Immature natural killer cell (primary cell): ENCODE measurements at places on chromosomes 5 and 9.
A peak's percentile ranks its signal among the peaks of the same experiment; 100 is the strongest.

GRCh38 chr5:143304836-143305475 lies 98.5 kb downstream of the NR3C1 start:
- H3K36me3 ChIP-seq: peaks cover 21% of the 10 kb centered on the region
- H3K27me3 ChIP-seq: peaks cover 2% of the 10 kb centered on the region
- no peak for DNase-seq
- H3K27ac ChIP-seq: peak overlapping the region; percentile 24
- H3K4me3 ChIP-seq: no peak overlapping the region

GRCh38 chr5:65874241-65874640 lies 52.1 kb upstream of the ERBIN start:
- no peak overlapping the region for H3K4me3 ChIP-seq
- H3K27ac ChIP-seq: no peak overlapping the region
- H3K36me3 ChIP-seq: no peaks in the 10 kb centered on the region
- no peaks in the 10 kb centered on the region for H3K4me1 ChIP-seq

DNA sequence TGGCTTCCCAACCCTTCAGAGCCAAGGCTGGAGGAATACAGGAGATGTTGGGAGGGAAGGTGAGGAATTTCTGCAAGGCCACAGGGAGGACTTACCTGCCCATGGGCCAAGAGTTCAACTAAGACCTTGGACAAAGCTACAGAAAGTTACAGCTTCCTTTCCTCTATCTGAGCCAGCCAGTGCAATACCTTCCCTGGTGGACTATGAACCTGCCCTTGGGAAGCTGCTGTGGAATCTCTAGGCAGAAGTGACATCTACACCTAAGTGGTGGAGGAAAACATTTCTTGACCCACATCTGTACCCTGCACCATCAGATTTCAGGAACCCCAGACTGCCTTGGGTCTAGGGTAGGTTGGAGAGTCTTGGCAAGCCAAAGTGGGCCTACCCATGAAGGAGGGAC lies 6.7 kb upstream of the SKP1 start:
- no peaks in the 10 kb centered on the region for H3K36me3 ChIP-seq
- no peaks in the 10 kb centered on the region for H3K27me3 ChIP-seq
- DNase-seq: no peak
- no peaks in the 10 kb centered on the region for H3K4me1 ChIP-seq
- H3K4me3 ChIP-seq: no peak overlapping the region

GRCh38 chr9:93900971-93901861 lies 53.9 kb downstream of the BARX1 start:
- peaks cover 6% of the 10 kb centered on the region for H3K27me3 ChIP-seq
- no peak for DNase-seq
- no peaks in the 10 kb centered on the region for H3K36me3 ChIP-seq
- no peaks in the 10 kb centered on the region for H3K4me1 ChIP-seq
- H3K27ac ChIP-seq: no peak overlapping the region
- H3K4me3 ChIP-seq: no peak overlapping the region

- no peaks in the 10 kb centered on the region for H3K36me3 ChIP-seq
- DNase-seq: no peak
Measured at GRCh38 chr5:58804291-58804690, 221.4 kb downstream of the RAB3C start.

- H3K27ac ChIP-seq: no peak overlapping the region
- H3K4me1 ChIP-seq: no peaks in the 10 kb centered on the region
- H3K4me3 ChIP-seq: no peak overlapping the region
- peaks cover 6% of the 10 kb centered on the region for H3K27me3 ChIP-seq
Measured at GRCh38 chr5:147547730-147548129, 37.9 kb upstream of the DPYSL3 start.

GRCh38 chr9:99919930-99920329 lies 13.5 kb downstream of the STX17 start:
- peaks cover 50% of the 10 kb centered on the region for H3K4me1 ChIP-seq
- no peak overlapping the region for H3K27ac ChIP-seq
- peaks cover 67% of the 10 kb centered on the region for H3K36me3 ChIP-seq

DNA sequence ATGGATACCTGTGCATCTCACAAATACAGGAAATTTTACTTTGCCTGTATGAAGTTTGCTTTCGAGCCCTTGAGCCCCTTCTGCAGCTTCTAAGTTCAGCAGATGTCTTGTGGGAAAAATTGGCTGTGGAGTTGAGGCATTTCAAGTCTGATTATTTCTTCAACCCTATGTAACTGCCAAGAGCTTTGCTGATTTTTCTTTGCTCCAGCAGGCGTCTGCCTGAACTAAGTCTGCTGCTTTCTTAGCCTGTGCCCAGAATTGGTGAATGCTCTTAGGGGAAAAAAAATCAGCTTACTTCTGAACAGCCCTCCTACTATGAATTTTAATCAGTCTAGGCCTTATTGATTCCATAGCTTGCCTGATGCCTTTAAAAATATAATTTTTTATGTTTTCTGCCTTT lies 41.2 kb downstream of the RIC1 start:
- no peak overlapping the region for H3K4me3 ChIP-seq
- no peaks in the 10 kb centered on the region for H3K27me3 ChIP-seq
- H3K4me1 ChIP-seq: peaks cover 61% of the 10 kb centered on the region
- no peak for DNase-seq
- H3K36me3 ChIP-seq: peaks cover 13% of the 10 kb centered on the region

- DNase-seq: no peak
- H3K36me3 ChIP-seq: no peaks in the 10 kb centered on the region
- H3K27ac ChIP-seq: no peak overlapping the region
- H3K4me1 ChIP-seq: no peaks in the 10 kb centered on the region
- H3K4me3 ChIP-seq: no peak overlapping the region
- H3K27me3 ChIP-seq: peaks cover 2% of the 10 kb centered on the region
Measured at GRCh38 chr5:111353035-111353434, 128.9 kb downstream of the CAMK4 start.

DNA sequence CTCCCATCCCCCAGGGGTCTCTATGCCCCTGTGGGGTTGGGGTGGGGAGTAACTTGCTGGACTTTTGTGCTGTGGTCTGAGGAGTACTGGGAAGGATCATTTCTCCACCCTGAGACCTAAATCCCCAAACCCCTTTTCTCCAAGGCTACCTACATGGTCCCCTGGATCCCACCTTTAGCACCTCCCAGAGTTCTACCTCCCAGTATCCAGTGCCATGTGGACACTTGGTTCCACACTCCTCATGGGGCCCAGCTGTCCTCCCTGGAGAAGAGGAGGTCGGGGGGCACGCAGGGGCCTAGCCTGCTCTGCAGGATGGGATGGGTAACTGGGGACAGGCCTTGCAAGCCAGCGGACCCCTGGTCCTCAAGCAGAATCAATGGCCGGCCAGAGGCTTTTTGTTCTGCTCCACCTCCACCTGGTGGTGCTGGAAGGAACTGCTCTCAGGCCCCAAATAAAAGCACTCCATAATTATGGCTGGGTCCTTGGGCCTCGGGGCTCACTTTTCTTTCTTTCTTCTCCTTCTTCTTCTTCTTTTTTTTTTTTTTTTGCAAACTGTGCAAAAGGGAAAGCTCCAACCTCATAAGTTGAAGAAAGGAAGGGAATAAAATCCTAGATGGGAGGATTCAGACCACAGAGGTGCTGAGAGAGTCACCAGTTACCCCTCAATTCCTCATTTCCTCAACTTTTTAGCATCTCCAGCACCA lies 68.4 kb downstream of the PSD2 start:
- no peak overlapping the region for H3K4me3 ChIP-seq
- no peaks in the 10 kb centered on the region for H3K4me1 ChIP-seq
- no peaks in the 10 kb centered on the region for H3K36me3 ChIP-seq
- peak; percentile 52 for DNase-seq
- no peaks in the 10 kb centered on the region for H3K27me3 ChIP-seq
- H3K27ac ChIP-seq: no peak overlapping the region

DNA sequence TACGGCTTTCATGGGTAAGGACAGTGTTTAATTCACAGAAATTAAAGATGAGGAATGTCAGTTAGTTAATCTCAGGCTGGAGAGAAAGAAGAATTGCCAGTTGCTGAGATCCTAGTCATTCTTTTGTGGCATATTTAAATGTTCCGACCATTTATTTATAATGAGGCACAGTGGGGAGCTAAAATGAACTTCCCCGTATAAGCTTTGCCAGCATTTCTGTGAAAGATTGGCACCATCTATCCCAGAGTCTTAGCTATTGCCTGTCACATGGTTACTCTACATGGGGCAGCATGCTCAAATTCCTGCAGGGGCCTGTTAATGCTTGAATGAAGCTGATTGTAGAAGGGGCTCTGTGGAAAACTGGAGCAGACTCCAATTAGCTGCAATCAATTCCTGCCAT lies 314.1 kb downstream of the PRELID2 start:
- DNase-seq: no peak
- H3K4me3 ChIP-seq: no peak overlapping the region
- H3K27ac ChIP-seq: no peak overlapping the region
- H3K27me3 ChIP-seq: no peaks in the 10 kb centered on the region

GRCh38 chr9:37923118-37923795 lies 19.3 kb upstream of the SLC25A51 start:
- H3K27ac ChIP-seq: no peak overlapping the region
- H3K36me3 ChIP-seq: no peaks in the 10 kb centered on the region
- no peak for DNase-seq

DNA sequence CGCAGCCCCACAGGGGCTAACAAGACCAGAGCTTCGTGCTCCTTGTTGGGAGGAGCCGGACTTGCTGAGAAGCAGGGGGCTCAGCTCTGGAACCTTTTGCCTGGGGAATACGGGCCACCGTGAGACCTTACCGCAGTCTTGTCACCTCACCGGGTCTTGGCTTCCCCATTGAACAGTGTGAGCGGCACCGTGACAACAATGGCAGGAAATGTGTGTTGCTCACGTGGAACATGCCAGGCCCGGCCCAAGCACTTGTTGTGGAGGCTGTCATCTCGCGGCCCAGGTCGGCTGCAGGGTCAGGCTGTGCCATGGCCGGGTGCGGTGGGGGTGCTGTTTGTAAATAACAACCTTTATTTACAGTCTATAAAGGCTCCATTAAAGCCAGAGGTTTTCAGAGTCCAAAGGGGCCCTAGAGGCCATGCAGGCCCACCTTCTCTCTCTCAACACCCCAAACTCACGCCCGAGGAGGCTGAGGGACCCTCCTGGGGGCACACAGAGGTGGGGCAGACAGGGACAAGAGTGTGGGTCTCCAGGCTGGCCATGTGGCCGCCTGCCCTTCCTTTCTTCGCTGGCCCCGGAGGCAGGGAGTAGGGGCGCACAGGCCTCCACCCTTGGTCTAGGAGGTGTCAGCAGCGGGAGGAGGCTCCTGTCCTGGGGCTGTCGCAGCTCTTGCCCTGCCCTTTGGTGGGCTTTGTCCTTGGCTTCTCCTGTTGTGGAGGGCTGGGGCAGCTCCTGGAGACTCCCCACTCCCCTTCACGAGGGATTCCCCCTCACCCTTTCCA lies 79.7 kb downstream of the TSPAN17 start:
- peak overlapping the region; percentile 69 for H3K4me3 ChIP-seq
- H3K27ac ChIP-seq: no peak overlapping the region
- peaks cover 2% of the 10 kb centered on the region for H3K27me3 ChIP-seq
- peaks cover 63% of the 10 kb centered on the region for H3K4me1 ChIP-seq
- DNase-seq: peak; percentile 58

- H3K4me1 ChIP-seq: no peaks in the 10 kb centered on the region
- peaks cover 3% of the 10 kb centered on the region for H3K36me3 ChIP-seq
- no peaks in the 10 kb centered on the region for H3K27me3 ChIP-seq
- no peak overlapping the region for H3K27ac ChIP-seq
Measured at GRCh38 chr5:17929171-17929570, 294.9 kb downstream of the TAF11L14 start.

- H3K27me3 ChIP-seq: no peaks in the 10 kb centered on the region
- H3K4me1 ChIP-seq: peaks cover 40% of the 10 kb centered on the region
- peak; percentile 91 for DNase-seq
- peak within 1 kb of the TSS; percentile 57 for H3K27ac ChIP-seq
- H3K4me3 ChIP-seq: peak within 1 kb of the TSS; percentile 89
- peaks cover under 1% of the 10 kb centered on the region for H3K36me3 ChIP-seq
Measured at GRCh38 chr5:177311723-177312648, at the start of gene MXD3. Gene MXD3 (minus strand): TSS chr5:177311898. CDS start chr5:177311830, 68 bp downstream.

- H3K27me3 ChIP-seq: no peaks in the 10 kb centered on the region
- peak overlapping the region; percentile 79 for H3K4me3 ChIP-seq
- peak; percentile 40 for DNase-seq
- no peaks in the 10 kb centered on the region for H3K36me3 ChIP-seq
Measured at GRCh38 chr9:125889476-125890419, 142.6 kb downstream of the PBX3 start.

DNA sequence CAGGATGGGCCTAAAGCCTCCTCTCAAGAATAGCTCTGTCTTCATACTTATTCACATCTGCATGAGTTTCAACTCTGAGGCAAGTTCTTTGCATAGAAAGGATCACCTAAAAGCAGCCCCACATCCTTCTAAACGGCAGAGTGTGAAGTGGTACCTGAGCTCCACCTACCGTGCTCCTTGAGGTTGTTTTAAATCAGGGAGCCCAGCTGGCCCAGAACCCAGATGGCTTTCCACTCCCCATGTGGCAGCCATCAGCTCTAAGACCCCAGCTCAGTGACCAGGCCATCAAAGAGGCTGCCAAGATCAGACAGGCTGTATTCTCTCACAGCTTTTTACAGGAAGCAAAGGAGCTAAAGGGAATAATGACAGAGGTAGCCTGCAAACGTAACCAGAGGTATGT lies 299.3 kb downstream of the RASEF start:
- peaks cover 2% of the 10 kb centered on the region for H3K27me3 ChIP-seq
- no peaks in the 10 kb centered on the region for H3K36me3 ChIP-seq
- no peaks in the 10 kb centered on the region for H3K4me1 ChIP-seq
- no peak overlapping the region for H3K27ac ChIP-seq
- no peak for DNase-seq
- H3K4me3 ChIP-seq: no peak overlapping the region

DNA sequence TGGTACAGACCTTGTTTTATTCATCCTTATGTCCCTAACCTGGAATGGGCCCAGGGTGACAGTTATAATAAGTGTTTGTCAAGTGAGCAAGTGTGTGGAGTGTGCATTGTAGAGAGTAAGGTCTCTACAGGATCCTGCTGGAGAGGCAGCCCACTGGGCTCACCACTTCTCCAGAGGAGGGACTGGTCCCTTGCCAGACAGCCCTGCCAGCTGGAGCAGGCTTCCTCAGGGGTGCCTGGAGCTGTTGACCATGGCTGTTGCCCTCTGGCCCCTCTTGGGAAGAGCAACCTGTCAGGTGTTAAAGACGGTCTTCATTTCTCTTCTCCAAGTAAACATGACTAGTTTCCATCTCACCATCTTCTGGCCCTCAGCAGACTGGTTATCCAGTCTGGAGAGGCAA lies 20.0 kb downstream of the IRF1 start:
- H3K4me1 ChIP-seq: peaks cover 100% of the 10 kb centered on the region
- H3K4me3 ChIP-seq: peak overlapping the region; percentile 59
- no peak for DNase-seq
- H3K36me3 ChIP-seq: peaks cover 17% of the 10 kb centered on the region
- H3K27ac ChIP-seq: peak overlapping the region; percentile 100

DNA sequence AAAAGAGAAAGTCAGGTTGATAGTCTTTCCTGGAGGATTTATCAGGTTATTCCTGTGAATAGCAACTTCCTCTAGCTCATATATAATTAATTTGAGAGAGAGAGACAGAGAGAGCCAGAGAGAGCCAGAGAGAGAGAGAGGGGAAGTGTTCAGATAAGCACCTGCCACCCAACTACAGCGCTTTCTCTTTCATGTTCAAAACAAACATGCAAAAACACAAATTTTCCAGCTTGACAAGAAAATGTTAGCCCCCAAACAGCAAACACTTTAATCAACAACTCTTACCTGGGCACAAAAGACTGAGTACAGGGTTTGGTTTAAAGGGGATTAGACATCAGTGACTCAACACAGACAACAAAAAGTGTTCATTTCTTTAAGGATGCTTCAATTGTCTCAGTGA lies 61.7 kb upstream of the PLPP6 start:
- H3K36me3 ChIP-seq: peaks cover 6% of the 10 kb centered on the region
- peaks cover 2% of the 10 kb centered on the region for H3K27me3 ChIP-seq
- H3K4me1 ChIP-seq: peaks cover 15% of the 10 kb centered on the region
- H3K4me3 ChIP-seq: no peak overlapping the region
- H3K27ac ChIP-seq: peak overlapping the region; percentile 7
- DNase-seq: no peak

- peak; percentile 81 for DNase-seq
- peak overlapping the region; percentile 88 for H3K27ac ChIP-seq
- no peaks in the 10 kb centered on the region for H3K36me3 ChIP-seq
- H3K4me1 ChIP-seq: peaks cover 60% of the 10 kb centered on the region
- H3K4me3 ChIP-seq: peak overlapping the region; percentile 93
Measured at GRCh38 chr5:76402251-76402885, 717 bp upstream of the IQGAP2 start.
